Natural killer cell treated with Interleukin-12 subunit alpha and Interleukin-12 subunit beta and Interleukin-15 and Interleukin-18, amount 100 ng/mL, for 72 hours (primary cell): ENCODE measurements at places on chromosomes 12 and 14.

DNA sequence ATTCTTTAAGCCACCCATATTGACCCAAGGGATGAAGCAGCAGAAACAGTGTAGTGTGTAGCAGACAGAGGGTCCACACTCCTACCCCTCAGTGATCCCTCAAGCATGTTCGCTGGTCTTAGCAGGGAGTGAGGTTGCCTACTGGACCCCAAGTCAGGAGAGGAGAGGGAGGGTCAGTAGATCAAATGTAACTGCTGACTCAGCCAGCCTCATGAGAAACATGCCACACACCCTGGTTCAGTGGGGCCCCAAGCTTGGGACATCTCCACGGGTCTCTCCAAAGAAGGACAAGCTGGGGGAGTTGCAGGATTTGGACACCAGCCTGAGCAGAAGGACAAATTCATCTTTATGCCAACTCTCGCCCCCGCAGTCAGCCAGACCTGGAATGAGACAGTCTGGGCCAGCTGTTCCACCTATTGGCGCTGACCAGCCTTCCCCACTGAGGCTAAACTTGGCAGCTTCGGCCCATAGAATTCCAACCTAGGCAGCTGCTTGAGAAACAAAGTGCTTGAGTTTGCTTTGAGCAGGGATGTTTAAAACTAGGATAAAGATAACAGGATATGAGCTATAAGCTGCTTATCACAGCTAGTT lies 66.0 kb upstream of the ACTN1 start:
- no peaks in the 10 kb centered on the region for H3K36me3 ChIP-seq
- H3K4me1 ChIP-seq: peaks cover 9% of the 10 kb centered on the region
- H3K27ac ChIP-seq: no peak overlapping the region
- H3K4me3 ChIP-seq: no peak overlapping the region
- H3K27me3 ChIP-seq: peaks cover 3% of the 10 kb centered on the region
- DNase-seq: no peak

DNA sequence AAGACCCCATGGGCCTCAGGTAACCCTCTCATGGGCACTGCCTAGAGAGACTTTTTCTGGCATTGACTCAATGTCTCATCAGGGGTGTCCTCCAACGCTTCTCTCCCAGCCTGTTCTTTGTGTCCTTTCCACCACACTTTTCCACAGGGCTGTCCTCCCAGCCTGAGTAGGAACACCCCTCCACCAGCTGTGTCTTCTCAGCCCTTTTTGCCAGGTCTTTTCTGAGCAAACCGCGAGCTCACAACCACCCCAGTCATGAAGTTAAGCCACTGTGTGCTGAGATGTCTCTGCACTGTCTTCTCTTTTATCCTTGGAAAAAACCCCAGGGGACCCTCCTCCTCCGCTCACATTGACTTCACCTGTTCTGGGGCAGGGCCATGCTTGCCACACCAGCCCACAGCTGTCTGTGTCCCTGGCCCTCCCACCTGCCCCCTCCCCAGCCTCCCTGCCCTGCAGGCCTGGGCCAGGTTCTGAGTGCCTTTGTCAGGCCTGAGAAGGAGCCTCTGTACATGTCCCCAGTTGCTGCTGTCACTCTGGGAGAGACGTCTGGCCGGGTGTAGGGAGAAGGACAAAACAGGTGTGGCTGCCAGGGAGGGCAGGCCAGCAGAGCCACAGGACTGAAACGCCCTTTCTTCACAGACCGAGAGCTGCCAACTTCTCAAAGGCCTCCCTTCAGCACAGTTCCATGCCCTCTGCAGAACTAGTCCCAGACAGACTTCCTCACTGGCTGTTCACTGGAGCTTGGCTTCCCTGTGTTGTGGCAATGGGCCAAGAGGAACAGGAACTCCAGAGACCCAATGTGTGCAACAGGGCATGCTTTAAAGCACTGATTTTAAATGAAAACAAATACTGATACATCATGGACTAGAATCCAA lies 50.5 kb upstream of the PNMA1 start:
- peak overlapping the region; percentile 36 for H3K27ac ChIP-seq
- H3K36me3 ChIP-seq: no peaks in the 10 kb centered on the region
- no peaks in the 10 kb centered on the region for H3K27me3 ChIP-seq
- H3K4me3 ChIP-seq: no peak overlapping the region
- H3K4me1 ChIP-seq: peaks cover 59% of the 10 kb centered on the region
- no peak for DNase-seq

DNA sequence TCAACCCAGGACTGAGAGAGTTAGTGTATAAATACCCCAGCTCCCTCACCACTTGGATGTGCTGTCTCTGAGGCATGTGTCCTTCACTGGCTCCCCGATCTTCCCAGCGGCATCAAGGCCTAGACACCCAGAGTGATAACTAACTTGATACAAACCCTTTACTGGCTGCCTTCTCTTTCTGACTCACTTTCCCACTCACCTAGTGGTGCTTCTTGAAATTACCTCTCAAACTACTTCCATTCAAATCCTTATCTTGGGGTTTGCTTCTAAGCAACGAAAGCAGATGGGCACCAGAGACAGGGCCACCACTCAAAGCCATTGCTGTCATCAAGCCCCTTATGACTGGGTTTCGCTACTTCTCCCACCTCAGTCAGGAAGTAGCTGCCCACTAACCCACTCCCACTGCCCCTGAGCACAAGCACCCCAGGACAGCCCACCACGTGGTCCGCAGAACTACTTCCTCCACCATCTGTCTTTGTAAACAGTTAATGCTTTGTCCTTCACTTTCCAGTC lies 17.2 kb downstream of the ZFP36L1 start:
- H3K4me3 ChIP-seq: no peak overlapping the region
- no peaks in the 10 kb centered on the region for H3K36me3 ChIP-seq
- no peaks in the 10 kb centered on the region for H3K27me3 ChIP-seq
- peaks cover 40% of the 10 kb centered on the region for H3K4me1 ChIP-seq
- H3K27ac ChIP-seq: peak overlapping the region; percentile 33
- DNase-seq: no peak

- H3K27ac ChIP-seq: no peak overlapping the region
- H3K36me3 ChIP-seq: no peaks in the 10 kb centered on the region
- no peaks in the 10 kb centered on the region for H3K27me3 ChIP-seq
- H3K4me1 ChIP-seq: no peaks in the 10 kb centered on the region
- no peak for DNase-seq
- no peak overlapping the region for H3K4me3 ChIP-seq
These were observed 85.4 kb downstream of the PIWIL1 start for GRCh38 chr12:130423136-130423535.

DNA sequence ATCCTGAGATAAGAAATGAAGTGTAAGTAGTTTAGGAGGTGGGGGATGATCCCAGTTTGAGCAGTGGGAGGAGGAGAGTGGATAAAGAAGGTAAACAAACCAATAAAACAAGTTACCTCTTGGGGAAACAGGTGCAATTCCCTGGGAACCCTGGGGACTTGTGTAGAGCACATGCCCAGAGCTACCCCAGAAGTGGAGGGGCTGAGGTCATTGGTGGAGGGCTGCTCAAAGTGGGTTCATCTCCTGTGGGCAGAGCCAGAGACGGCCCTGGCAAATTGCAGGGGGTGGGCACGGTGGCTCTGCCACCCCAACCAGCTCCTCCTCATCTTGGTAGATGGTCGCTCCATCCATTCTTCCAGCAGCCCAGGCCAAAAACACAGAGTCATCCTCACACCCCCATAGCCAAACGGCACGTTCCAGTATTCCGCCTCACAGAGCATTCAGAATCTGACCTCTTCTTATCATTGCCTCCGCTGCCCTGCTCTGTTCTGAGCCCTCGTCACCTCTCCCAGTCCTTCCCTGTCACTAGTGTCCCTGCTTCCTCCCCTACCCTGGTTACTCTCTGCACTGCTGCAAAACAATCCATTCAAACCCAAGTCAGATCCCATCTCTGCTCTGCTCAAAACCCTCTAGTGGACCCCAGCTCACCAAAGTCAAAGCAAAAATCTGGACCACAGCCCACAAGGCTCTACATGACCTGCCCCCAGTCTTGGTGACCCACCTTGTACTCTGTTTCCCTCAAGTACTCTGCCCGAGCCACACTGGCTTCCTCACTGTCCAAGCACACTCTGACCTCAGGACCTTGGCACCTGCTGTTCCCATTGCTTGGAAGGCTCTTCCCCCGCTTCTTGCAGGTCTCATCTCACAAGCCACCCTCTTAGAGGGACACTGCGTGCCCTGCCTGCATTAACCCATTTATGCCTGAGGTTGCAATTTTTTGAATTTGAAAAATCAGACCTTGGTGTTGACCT lies 5.5 kb downstream of the CYP46A1 start:
- no peak for DNase-seq
- H3K4me3 ChIP-seq: no peak overlapping the region
- H3K36me3 ChIP-seq: no peaks in the 10 kb centered on the region
- H3K27ac ChIP-seq: no peak overlapping the region
- H3K4me1 ChIP-seq: peaks cover 11% of the 10 kb centered on the region

DNA sequence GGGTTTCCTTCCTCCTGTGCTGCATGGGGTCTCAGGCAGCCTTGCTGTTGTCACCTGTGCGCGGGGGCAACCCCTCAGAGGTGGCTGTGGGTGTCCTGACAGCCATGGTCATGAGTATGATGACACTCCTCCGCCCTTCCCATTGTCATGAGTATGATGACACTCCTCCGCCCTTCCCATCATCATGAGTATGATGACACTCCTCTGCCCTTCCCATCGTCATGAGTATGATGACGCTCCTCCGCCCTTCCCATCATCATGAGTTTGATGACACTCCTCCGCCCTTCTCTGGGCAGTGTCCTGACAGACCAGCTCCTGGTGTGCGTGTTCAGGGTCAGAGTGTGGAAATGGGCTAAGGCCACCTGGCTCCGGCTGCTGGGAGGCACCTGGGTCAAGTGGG lies 40.0 kb downstream of the FBRSL1 start:
- DNase-seq: no peak
- no peak overlapping the region for H3K4me3 ChIP-seq
- peaks cover 5% of the 10 kb centered on the region for H3K4me1 ChIP-seq
- no peaks in the 10 kb centered on the region for H3K36me3 ChIP-seq
- no peaks in the 10 kb centered on the region for H3K27me3 ChIP-seq

- no peaks in the 10 kb centered on the region for H3K27me3 ChIP-seq
- no peak for DNase-seq
- no peaks in the 10 kb centered on the region for H3K36me3 ChIP-seq
- H3K27ac ChIP-seq: no peak overlapping the region
- no peaks in the 10 kb centered on the region for H3K4me1 ChIP-seq
These were observed 220.7 kb downstream of the TTC6 start for GRCh38 chr14:37816135-37816534.

DNA sequence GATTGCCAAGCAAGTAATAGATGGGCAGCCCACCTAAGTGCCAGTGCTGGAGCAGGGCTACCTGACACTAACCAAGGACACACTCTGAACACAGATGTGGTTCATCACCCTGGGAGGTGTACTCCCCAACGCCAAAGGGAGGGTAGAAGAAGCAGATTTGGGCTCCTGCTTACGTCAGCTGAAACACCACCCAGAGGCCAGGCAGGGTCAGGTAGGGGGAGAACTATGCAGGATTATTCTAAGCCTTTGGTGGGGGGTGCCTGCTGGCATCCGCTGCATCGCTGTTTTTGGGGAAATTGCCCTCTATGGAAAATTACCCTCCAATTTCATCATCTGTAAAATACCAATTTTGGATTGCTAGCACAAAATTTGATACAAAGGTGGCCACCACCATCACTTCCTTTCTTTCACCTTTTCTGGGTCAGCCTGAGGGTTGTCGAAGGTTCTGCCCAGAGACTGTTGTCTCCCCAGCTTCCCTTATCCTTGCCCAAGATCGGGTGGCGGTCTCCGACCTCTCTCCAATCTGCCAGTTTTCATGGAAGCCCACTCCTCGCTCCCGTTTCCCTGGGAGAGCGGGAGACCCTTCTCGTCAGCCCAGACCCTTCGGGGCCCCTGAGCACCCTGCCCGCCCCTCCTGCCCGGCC lies 535 bp downstream of the BIN2 start:
- peak overlapping the region; percentile 95 for H3K27ac ChIP-seq
- H3K4me1 ChIP-seq: peaks cover 83% of the 10 kb centered on the region
- peaks cover 17% of the 10 kb centered on the region for H3K36me3 ChIP-seq
- DNase-seq: no peak
